Left hindlimb (tissue), 1 donor: ENCODE measurements at places on chromosomes 1 and 21.

GRCh38 chr1:166182281-166182680 lies 15.5 kb upstream of the FAM78B start:
- no peak for DNase-seq

- DNase-seq, result no peak
These were observed 137.5 kb downstream of the TOMM20 start for GRCh38 chr1:234990874-234991801.

DNA sequence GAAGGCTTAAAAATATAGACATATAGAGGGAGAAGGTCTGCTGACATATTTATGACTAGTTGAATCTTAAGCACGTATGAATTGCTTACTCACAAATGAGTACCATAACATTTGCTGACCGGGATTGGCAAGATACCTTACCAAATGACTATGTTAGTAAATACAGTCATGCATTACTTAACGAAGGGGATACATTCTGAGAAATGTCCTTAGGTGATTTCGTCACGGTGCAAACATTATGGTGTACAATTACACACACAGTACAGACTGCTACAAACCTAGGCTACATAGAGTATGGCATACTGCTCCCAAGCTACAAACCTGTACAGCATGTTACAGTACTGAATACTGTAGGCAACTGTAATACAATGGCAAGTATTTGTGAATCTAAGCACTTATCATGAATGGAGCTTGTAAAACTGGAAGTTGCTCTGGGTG lies 19.4 kb upstream of the UBE2U start:
- DNase-seq, result no peak

GRCh38 chr1:168976267-168976666 lies 130.2 kb upstream of the ATP1B1 start:
- DNase-seq, result no peak

DNA sequence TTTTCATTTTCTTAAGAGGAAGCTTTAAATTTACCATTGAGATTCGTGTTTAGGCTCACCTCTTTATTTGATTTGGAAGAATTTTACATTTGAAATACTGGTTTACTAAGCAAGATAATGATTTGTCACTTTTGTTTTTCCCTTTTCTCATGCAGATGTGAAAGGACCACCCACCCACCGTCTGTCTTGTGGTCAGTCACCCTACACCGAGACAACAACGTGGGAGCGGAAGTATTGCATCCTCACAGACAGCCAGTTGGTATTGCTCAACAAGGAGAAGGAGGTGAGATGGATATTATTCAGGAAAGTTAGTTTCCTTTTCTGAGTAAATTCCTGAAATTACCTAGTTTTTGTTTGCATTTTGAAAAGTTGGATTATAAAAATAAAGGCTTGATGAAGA lies 189.5 kb downstream of the RASAL2 start:
- DNase-seq, result no peak

GRCh38 chr1:63691701-63692425 lies 82.0 kb upstream of the ROR1 start:
- DNase-seq, result peak; percentile 66

DNA sequence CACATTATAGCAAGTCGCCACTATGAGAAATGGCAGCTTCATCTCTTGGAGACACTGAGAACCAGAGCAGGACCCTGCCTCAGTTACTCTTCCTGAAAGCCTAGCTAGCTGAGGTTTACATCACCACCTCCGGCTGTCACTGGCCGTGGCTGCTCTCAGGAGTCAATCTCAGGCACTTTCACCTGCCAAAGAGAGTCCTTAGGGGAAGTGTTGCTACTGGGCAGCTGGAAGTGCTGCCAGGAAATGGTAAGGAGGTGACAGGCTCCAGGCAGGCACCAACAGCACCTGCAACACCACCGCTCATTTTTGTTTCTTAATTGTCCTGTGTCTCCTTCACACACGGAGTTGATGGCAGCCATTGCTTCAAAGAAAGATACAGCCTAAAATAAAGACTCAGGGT lies 92.5 kb downstream of the DSCAM start:
- no peak for DNase-seq

DNA sequence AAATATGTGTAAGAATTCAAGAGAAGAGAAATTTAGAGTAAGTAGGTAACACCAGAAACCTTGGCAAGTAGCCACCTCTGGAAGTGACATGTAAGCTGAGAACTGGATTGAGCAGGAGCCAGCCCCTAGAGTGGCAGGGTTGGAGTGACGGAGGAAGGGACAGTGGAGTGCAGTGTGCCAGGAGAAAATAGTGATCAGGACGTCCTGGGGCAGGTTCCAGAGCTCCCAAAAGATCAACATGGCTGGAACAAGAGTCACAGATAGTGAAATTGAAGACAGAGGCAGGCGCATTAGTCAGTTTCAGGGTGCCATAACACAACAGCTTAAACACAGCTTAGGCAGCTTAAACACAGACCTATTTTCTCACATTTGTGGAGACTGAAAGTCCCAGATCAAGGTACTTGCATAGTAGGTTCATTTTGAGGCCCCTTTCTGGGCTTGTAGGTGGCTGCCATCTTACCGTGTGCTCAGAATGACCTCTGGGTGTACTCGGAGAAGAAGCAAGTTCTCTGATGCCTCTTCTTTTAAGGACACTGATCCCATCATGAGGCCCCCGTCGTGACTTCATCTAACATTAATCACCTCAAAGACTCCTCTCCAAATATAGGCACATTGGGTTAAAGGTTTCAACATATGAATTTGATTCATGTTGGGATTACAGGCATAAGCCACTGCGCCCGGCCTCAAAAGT lies 37.2 kb downstream of the GNPAT start:
- no peak for DNase-seq

DNA sequence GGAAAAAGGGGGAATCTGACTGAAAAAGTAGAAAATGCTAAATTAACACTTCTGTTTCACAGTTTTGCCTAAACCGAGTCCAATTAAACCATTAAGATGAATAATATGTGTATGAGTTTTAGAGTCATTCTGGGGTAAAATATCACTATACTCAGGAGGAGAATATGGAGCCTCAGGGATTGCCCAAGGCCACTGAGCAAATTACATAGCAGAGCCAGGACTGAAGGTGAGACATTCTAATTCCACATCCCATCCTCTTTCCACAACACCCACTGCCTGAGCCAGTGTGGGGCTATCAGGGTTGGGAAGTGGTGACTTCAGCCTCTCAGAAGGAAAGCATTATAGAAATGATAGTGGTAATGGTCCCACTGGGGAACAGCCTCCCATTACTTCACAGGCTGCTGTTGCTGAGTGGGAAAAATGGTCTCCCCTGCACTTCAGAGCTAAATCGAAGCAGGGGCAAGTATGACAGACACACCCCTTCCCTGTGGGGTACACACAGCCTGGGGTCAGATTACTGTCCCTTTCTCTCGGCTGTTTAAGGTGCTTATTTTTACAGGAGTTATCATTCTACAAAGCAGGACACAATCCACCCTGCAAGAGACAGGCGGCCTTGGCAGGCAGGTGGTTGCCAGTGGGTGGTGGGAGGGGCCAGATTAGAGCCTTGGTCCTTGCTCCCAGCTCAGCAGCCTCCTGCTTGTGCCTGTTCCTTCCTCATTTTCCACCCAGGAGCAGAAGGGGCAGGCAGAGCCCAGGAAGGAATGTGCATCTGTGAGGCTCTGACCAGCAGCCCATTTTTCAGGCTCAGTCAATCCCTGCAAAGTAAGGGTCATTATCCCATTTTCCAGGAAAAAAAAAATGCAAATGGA lies 9.5 kb upstream of the BCAR3 start:
- DNase-seq, result no peak

DNA sequence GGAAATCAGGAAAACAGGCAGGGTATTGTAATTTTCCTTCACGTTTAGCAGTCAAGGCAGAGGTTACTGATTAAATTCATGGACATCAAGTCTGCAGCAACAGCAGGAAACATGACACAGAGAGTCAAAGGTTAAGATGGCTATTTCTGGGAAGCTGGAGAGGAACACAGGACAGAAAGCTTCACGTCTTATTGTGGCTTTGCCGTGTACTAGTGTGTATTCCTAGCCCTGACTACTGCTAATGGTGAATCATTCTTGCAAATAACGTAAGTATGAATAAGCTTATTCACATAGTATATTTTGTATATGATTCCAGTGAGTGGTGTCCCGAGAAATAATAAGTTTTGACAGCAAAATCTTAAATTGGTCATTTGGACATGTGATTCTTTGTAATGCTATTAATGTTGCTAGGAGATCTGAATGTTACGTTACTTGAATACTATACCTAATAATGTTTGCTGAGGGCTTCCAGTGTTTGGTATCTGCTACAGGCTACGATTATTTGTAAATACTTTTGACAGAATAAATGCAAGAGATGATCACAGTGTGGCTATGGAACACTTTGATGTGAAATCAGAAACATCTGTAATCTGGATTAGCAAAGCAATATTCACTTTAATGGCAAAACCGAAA lies 77.4 kb downstream of the DISP1 start:
- no peak for DNase-seq

DNA sequence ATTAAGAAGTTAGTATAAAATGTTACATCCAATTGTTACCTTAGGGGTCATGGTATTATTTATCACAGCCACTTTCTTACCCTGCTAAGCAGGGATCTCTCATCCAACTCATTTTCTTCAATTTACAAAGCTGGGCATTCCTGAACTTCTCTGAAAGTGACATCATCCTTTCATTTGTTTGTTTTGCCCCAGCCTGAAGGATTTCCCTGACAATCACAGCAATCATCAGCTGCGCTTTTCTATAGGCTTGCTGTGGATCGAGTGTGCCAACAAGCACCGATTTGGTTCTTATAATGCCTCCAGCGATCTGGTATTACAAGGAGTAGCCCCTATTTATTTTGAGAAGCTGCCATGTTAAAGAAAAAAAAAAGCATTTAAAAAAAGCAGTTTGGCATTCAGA lies 240.2 kb downstream of the USH2A start:
- DNase-seq, result no peak

- DNase-seq, result no peak
These were observed 56.9 kb upstream of the TMPRSS2 start for GRCh38 chr21:41564871-41565274.

- no peak for DNase-seq
These were observed 13.9 kb upstream of the TRIM33 start for GRCh38 chr1:114524944-114525343.

- DNase-seq, result no peak
These were observed 13.2 kb upstream of the TMEM201 start for GRCh38 chr1:9575486-9575885.

GRCh38 chr1:109296782-109297181 lies 10.0 kb downstream of the MYBPHL start:
- no peak for DNase-seq

DNA sequence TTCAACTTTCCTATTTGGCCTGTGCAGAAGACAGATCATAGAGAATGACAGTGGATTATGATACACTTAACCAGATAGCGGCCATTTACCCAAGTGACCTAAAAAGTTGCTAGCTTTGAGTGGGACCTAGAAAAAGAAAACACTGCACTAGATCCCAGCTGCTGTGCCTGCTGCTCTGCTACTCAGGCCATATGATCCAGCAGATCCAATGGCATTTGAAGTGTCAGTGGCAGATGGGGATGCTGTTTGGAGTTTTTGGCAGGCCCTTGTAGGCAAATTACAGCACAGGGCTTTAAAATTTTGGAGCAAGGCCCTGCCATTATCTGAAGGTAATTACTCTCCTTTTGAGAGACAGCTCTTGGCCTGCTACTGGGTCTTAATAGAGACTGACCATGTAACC lies 74.0 kb upstream of the KCNE2 start:
- no peak for DNase-seq

DNA sequence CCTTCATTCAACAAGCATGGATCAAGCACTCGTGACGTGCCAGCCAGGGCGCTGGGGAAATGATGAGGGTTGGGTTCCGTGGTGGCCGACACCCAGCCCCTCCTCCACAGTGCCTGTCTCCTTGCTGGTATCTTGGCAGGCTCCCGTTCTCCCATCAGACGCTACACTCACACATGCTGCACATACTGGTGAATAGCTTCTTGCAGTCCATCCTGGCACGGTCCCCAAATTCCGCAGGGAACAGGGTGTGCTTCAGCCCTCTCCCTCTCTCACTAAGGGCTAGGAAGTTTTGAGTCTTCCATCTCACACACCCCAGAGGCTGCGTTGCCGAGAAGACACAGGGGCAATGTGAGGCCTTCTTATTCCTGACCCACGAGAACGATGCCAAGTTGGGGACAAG lies 10.1 kb upstream of the MEF2D start:
- no peak for DNase-seq

GRCh38 chr1:173430677-173431303 lies 46.3 kb upstream of the PRDX6 start:
- DNase-seq, result no peak

- no peak for DNase-seq
These were observed 67.4 kb downstream of the SASS6 start for GRCh38 chr1:100065183-100065968.

GRCh38 chr1:38919130-38919529 lies 22.5 kb downstream of the RHBDL2 start:
- DNase-seq, result no peak

DNA sequence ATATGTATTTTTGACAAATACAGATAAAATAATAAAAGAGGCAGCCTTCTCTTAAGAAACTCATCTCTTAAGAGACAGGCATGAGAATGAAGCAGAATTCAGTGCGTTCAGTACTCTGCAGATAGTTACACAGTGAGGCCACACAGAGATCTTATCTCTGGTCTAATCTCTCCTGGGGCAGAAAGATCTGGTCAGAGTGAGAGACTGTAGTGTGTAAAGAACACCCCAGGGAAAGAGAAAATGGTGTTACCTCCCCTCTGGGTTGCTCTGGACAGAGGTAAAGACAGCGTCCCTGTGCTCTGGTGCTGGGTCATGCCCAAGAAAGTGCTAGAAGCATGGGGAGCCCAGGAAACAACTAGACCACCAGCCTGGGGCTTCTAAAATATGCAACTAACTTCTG lies 216.3 kb downstream of the SIPA1L2 start:
- no peak for DNase-seq

DNA sequence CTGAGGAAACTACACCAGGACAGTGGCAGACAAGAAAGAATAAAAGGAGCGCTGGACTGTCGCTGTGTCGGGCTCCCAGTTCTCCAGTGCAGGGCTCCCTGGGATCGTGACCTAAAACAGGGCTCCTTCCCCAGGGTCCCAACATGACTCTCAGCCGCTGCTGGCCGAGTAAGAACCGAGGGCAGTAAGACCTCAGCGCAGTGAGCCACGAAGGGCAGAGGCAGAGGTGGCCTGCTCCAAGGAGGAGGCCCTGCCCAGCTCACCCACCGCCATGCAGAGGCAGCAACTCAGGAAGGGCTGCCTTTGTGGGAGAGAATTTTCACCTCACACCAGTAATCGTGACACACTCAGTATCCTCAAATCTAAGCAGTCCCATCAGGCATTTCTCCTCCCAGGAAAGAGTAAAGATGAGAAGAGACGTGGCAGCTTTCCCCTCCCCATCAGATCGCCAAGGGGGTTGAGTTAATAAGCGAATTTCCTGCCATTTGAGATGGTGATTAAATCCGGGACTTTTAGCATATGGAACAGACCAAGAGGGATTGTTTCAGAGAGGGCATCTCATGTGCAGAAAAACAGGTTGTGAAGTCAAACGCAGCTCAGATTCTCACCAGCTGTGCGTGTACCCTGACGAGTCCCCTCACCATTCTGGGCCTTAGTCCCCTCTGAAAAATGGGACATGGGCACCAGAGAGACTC lies 19.8 kb upstream of the ARTN start:
- DNase-seq, result no peak

- no peak for DNase-seq
These were observed 21.4 kb downstream of the TEX35 start for GRCh38 chr1:178534137-178534868.

GRCh38 chr1:221711656-221712055 lies 30.2 kb downstream of the DUSP10 start:
- DNase-seq, result no peak

GRCh38 chr1:109240158-109241152 lies 8.9 kb upstream of the CELSR2 start:
- DNase-seq, result peak; percentile 81

GRCh38 chr1:60922304-60922703 lies 160.1 kb upstream of the NFIA start:
- no peak for DNase-seq

- no peak for DNase-seq
These were observed 282.6 kb upstream of the DPYD start for GRCh38 chr1:98203466-98203865.
